ENCODE measurements at places on chromosomes 16 and 17.

GRCh38 chr17:39116224-39116623 lies 35.2 kb downstream of the PLXDC1 start:
- DNase-seq = no peak

GRCh38 chr16:53898993-53899392 lies 195.0 kb downstream of the FTO start:
- no peak for DNase-seq

DNA sequence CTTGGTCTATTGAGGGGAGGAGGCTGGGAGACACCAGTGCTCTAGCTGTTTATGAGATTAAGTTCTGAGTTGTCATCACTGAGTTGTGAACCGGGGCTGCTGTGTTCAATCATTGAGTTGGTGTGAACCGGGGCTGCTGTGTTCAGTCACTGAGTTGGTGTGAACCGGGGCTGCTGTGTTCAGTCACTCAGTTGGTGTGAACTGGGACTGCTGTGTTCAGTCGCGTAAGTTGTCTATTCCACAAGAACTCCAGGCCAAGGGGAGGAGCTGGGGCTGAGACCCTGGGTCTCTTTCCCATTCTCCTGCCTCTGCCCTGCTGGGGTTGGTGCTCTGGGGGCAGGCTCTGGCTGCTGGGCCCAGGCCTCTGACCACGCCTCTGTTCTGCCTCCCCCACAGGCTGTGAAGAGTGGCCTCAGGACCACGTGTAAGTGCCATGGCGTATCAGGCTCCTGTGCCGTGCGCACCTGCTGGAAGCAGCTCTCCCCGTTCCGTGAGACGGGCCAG lies 24.5 kb downstream of the WNT9B start:
- no peak for DNase-seq

DNA sequence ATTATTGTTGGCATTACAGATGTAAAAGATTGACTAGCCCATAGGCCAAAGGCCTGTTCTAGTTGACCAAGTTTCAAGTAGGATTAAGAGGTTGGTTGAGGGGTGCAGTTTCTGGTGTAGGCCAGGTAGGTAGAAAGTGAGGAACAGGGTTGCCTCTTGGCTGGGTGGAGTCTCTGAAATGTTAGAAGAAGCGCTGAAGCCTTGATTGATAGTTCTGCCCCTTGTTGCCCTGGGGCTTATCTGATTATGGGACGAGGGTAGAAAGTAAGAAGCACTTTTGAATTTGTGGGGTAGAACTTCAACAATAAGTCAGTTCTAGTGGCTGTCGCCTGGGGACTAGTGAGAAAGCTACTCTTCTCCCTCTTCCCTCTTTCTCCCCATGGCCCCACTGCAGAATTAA lies 6.2 kb downstream of the BCL6B start:
- no peak for DNase-seq

DNA sequence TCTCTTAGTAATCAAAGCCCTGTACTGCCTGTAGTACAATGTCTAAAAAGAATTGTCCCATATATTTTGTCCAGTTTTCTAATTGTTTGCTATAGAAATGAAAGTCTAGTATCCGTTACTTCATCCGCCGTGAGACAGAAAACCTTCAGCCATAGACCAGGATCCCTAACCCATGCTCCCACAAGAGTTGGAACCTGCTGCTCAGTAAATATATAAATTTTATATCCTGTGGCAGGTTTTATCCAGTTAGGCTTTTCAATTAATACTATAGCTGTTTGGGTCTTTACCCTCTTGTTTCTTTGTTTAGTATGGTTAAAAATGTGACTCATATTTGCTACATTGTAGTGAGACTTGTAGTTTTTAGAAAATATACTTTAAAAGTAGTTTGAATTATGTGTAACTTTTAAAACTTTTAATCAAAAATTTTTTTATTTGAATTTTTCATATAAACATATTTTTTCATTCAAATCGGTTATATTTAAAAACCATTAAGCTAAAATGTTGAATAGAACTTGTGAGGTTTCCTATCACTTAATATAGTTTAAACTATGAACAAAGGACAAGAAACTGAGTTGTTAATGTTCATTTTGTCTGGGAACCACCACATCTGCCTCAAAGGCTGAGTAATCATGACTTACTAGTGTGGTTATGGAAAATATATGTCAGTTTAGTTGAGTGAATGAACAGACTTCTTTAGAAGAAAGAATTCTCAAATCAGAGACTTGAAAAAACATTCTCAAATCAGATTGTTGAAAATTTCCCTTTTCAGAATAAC lies 54.8 kb downstream of the VMP1 start:
- DNase-seq = no peak

DNA sequence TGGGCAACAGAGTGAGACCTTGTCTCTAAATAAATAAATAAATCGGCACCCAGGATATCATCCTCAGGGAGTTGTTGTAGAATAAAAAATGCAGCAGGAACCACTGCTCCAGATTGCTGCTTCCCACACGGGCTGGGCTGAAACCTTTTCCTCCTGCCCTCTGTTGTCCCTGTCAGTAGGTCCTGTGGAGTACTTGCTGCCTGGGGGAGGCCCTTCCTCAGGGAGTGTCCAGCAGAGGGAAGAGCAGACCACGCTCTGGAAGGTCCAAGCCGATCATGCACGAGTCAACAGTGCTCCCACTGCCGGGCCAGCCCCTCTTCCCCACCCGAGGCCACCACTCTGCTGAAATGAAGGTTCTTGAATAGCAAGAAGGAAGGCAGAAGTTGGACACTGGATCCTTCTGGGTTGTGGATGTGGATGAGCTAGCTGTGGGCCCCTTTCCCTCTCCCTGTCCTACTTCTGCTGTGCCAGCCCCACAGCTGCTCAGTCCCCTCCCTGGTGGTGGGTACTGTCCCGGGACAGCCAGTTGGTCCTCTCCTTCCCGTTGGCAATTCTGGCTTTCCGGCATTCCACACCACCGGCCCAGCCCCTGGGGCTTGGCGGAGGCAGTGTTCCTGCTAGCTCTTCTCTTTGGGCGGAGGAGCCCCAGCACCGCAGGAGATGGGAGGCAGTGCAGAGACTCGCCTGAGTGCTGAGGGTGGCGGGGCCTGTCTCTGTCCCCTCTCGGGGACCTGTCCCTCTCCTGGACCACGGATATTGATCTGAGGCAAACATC lies 10.8 kb downstream of the CDK5R1 start:
- no peak for DNase-seq

All from stimulated activated CD8-positive, alpha-beta memory T cell treated with anti-CD3 and anti-CD28 coated beads, Interleukin-7, amount 100 ng/mL, for 24 hours (primary cell).